ENCODE measurements at places on chromosomes 1 and 21.

- no peak for DNase-seq
These were observed 2.9 kb upstream of the SHCBP1L start for GRCh38 chr1:182955596-182956588.

DNA sequence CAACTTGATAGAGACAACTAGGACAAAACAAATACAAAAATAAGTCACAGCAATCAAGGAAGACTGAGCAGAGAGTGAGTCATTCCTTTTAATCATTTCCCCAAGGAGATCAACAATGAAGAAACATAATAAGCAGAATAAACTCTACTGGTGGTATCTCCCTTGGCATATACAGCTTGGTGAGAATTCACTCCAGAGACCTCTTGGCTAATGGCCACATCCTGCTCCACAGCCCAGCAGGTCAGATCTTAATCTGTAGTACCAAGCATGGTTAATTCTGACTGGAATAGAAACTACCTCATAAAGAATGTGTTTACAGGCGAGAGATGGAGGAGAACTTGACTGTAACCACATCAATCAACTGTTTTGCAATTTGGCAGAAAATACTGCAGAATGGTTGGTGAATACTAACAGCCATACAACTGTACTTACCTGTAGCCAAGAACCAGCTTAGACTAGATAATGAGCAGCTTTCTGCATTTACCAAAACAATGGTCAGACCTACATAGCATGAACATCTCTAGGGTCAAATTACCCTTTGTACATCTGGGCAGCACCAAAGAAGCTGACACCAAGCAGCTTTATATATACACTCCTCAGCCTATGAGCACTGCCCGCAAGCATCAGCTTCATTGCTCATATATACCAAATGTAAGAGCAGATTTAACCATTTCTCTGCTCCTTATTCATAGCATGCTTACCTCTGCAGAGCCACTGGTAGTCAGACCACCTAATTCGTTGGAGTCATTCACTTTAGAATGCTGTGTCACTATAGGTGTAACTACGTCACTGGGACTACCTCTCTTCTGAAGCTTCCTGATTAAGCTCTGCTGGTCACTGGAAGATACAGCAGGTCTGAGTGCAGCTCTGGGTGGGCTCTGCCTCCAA, 51.0 kb downstream of the KIAA0319L start:
- peak; percentile 19 for DNase-seq

DNA sequence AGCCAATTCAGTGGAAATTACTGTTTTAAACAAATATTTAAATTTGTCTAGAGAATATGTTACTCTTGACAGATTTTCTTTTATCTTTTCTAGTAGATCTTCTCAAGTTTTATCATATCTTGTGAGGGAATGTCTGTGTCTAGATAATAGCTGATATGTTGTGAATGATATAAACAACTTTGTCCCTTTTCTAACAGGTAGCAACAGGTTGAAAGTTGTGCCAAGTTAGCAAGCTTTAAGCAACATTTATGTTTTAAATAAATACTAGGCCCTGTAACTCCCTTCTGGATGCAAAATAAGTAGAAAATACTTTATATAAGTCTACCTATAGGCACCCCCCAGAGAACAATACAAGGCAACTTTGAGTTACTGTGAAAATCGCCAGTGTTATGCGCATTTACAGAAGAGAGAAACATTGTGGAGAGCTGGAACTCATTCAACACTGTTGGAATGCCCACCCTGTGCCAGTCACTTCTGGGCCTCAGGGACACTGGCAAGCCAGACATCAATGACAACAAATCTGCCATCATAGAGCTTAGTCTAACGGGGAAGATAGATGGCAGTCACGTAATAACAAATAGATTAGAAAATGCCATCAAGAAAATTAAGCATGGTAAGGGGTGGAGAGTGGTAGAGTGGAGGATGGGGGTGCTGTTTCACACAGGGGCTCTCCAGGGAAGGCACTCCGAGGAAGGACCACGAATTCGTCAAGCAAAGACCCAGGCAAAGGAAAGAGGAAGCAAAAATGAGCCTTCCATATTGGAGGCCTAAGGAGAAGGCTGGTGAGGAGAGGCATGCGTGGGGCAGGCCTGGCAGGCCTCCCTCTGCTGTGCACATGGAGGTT, 4.4 kb downstream of the MAP3K21 start:
- no peak for DNase-seq

DNA sequence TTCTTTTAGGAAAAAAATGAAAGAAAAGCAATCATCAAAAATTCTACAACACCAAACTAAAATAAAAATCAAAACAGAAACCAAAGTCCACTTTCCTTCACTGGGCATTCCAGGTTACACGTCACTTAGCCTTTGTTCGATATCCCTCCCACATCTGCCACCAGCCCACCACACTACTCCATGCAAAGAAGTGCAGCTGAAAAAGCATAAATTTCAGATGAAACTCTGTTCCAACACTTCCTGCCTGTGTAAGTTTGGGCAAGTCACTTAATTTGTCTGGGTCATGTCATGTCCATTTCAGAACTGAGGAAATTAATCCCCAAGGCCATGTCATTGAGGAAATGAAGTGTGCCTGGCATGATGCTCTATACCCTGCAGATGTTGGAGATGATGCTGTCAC, 354.3 kb upstream of the USP24 start:
- no peak for DNase-seq

DNA sequence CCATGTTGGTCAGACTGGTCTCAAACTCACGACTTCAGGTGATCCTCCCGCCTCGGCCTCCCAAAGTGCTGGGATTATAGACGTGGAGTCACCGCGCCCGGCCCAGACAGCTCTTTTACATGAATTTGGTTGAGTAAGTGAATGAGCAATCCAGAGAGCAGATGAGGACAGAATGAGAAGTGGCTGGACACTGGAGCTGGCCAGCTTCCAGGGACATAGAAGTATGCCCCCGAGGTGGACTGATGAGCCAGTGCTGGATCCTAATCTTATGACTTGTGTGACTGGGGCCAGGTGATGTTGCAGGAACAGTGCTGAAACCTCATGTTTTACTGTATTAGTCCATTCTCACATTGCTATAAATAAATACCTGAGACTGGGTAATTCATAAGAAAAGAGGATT, 35.9 kb upstream of the KANK4 start:
- DNase-seq, result no peak

- DNase-seq, result no peak
These were observed 57.5 kb downstream of the CASQ2 start for GRCh38 chr1:115710859-115711624.

DNA sequence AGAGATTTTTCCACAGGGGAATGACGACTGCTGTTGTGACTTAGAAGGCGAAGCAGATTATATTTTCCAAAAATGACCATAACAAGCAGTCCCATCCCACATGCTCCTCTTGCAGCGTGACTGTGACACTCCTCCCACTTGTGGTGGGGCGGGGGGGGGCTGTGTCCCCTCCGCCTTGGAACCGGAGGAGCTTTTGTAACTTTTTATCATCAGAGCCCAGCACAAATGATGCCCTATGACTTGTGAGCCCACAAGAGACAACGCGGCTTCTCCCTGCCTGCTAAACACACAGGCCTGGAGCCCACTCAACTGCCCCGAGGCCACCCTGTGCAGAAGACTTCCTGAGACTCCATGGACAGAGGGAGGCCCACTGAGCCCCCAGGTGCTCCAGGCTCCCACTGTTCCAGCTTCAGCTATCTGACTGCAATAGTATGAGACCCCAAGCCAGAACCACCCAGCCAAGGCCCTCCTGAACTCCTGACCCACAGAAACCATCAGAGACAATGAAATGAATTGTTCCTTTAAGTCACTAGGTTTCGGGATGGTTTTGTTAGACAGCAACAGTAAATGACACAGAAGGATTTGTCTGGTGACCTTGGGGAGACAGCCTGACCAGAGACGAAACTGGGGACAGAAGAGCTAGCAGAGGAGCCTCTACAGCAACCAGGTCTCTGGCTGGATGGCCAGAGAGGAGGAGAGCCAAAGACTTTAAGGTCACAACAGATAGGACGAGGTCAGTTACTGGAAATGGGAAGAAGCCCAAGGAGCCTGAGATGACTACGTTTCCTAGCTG, 58.8 kb downstream of the CAPZB start:
- no peak for DNase-seq

GRCh38 chr1:111891566-111891965, 97.9 kb downstream of the KCND3 start:
- no peak for DNase-seq

DNA sequence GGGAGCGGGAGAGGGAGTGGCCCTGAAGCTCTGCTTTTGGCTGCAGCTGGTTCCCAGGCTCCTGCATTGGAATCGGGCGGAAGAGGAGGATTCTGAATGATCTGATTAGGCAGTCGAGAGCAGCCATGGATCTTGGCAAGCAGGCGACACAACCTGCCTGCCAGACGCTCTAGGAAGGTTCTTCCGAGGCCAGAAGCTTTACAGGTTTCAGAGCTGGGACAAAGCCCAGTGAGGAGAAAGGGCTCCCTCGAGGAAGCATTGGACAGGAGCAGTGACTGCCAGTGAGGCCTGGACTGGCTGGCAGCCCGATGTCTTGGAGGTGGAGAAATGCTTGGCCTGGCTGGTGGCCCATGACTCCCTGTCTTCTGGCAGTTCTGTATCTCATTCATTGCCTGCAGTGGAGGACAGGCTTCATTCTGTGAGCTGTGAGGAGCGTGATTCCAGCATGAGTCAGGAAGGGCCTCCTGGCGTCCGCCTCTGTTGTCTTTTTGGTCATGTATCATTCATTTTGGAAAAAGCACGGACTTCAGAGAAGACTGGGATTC, 132.7 kb upstream of the IPO9 start:
- no peak for DNase-seq

DNA sequence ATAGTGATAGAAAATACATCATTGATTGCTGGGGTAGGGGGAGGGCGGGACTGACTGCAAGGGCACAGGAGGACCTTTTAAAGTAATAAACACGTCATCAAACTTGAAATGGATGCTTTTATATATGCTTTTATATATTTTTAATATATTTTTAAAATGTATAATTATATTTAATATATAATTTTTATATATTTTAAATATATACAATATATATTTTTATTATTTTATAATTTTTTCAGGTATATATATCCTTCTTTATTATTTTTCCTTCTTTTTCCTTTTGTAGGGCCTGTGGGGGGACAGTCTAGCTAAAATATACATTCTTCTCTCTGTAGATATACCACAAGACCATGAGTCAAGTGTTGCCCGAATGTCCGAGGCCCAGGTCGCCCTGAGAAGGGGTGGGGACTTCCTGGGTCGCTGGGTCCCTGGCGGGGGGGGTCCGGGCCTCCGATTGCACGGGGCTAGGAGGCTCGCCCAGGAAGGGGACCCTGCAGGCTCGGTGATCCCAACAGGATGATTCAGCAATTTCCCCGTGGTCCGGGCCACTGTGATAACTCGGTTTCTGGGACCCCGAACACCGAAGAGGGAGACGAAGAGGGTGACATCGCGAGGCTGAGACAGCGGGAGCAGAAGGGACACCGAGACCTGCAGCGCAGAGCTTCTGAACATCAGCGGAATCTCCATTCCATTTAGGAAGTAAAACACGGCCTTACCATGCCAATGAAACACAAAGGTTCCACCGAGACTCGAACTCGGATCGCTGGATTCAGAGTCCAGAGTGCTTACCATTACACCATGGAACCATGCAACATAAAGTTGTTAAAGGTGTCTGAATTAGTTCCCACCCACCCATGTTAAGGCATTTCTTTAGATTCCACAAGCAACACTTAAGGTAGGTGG, 112.5 kb upstream of the NBPF11 start:
- DNase-seq, result no peak

GRCh38 chr1:106063510-106063909, 993.0 kb upstream of the PRMT6 start:
- no peak for DNase-seq

DNA sequence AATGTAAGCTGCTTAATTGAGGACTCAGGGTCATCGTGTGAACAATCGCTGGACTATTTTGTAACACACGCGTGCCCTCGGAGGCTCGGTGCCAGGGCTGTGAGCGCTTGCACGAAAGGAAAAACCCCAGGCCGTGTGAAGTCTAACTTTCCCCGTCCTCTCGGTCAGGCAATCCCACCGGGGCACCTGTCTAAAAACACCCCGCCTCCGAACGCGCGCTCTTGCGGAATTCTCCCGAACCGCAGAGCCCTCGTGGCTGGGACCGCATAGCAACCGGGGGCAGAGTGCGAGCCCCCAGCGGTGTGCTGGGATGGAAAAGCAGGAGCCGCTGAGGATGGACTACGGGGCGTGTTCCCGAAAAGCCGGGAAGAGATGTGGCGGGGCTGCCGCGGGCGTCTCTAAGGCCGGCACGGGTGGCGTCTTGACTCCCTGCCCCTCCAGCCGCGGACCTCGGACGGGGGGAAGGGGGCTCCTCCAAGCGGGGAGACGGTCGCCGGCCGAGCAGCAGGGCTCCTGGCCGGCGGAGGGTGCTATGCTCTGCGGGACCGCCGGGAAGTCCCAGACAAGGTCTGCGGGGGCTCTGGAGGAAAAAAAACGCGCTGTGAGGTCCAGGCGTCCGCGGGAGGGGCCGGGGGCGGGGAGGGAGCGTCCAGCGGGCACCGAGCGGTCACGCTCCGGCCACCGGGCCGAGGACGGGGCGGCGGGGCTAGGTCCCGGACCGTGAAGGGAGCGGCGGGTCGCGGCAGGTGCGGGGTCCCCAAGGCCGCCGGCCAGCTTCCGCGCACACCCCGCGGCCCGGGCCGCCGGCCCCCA, 936 bp downstream of the ZBTB21 start:
- DNase-seq, result peak; percentile 34
